ENCODE measurements at places on chromosomes 2 and 18. TPM values are rescaled to one million over a fixed set of nuclear protein-coding genes. Genes with fewer than 3 reads are reported as not detected.

The DGKD gene
- total RNA-seq: 11.7 TPM

The MAT2A gene
- total RNA-seq: 150 TPM

The NPPC gene
- not detected for total RNA-seq

The SDC1 gene
- total RNA-seq: 0.90 TPM

The TLX2 gene
- total RNA-seq: not detected

The COL4A4 gene
- total RNA-seq: 2.8 TPM

The GPR75 gene
- 1.9 TPM for total RNA-seq

The DNER gene
- 1.5 TPM for total RNA-seq

The CNTNAP5 gene
- 0.22 TPM for total RNA-seq

The NCL gene
- total RNA-seq: 119 TPM

The CCDC93 gene
- total RNA-seq: 27.4 TPM

The CNGA3 gene
- total RNA-seq: 0.30 TPM

The ZNF2 gene
- 5.7 TPM for total RNA-seq

The DPY30 gene
- 59.2 TPM for total RNA-seq

The NOSTRIN gene
- total RNA-seq: 6.3 TPM

The TWIST2 gene
- total RNA-seq: 101 TPM

The SEMA4C gene
- 142 TPM for total RNA-seq

The FAM124B gene
- total RNA-seq: 2.6 TPM

The TANC1 gene
- 50.2 TPM for total RNA-seq

The CYS1 gene
- total RNA-seq: 11.4 TPM
